NCI-H1417 treated with DMSO at 0.1 percent for 48 hours (cell line): ENCODE measurements at places on chromosomes 7 and 10.

GRCh38 chr7:4265676-4266075, 416.4 kb upstream of the FOXK1 start:
- DNase-seq, result no peak

- DNase-seq, result no peak
Observed at GRCh38 chr7:4226524-4226882, 455.6 kb upstream of the FOXK1 start.

DNA sequence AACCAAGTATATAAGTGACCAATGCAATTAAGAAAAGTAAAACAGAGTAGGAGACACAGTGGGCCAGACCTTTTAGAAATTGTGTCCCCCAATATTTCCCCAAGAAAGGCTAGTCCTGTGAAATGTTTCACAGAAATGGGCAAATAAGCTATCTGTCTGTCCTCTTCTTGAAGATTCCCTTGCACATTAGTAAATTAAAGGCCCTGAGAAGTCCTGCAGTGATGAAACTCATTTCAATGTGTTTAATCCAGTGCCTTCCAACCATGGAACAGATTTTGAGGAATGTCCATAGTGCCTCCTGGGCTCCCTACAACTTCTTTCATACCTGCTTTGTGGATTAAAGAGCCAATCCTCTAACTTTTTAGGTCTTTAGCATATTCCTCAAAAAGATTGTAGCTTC, 11.2 kb upstream of the EEPD1 start:
- no peak for DNase-seq

DNA sequence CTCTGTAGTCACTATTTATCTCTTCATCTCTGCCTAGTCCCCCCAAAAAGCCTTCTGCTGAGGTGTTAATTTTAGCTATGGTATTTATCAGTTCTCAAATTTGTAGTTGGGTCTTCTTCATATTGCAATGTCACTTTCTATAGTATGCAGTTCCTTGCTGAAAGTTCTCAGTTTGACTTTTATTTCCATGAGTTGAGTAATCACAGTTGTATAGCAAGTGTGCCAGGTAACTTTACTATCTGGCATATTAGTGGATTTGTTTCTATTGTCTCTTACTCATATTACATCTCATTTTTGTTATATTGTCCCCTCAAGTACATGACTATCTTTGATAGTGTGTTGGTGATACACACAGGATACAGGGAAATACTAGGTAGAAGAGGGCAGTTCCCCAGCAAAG, 152.8 kb downstream of the CUBN start:
- DNase-seq, result no peak

DNA sequence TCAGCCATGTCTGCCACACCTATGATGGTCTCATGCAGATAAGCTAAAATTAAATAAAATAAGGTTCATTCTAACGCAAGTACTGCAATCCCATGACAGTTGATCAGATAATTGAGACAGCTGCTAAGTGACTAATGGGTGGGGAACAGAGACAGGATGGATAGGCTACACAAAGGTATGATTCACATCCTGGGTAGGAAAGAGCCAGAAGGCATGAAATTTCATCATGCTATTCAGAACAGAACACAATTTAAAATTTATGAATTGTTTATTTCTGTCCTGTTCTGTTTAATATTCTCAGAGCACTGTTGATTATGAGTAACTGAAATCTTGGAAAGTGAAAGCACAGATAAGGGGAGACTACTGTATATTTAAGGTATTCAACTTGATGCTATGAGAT, 381.8 kb upstream of the SORCS1 start:
- no peak for DNase-seq

- DNase-seq, result peak; percentile 58
Observed at GRCh38 chr7:148334959-148335577, 255.5 kb upstream of the C7orf33 start.

DNA sequence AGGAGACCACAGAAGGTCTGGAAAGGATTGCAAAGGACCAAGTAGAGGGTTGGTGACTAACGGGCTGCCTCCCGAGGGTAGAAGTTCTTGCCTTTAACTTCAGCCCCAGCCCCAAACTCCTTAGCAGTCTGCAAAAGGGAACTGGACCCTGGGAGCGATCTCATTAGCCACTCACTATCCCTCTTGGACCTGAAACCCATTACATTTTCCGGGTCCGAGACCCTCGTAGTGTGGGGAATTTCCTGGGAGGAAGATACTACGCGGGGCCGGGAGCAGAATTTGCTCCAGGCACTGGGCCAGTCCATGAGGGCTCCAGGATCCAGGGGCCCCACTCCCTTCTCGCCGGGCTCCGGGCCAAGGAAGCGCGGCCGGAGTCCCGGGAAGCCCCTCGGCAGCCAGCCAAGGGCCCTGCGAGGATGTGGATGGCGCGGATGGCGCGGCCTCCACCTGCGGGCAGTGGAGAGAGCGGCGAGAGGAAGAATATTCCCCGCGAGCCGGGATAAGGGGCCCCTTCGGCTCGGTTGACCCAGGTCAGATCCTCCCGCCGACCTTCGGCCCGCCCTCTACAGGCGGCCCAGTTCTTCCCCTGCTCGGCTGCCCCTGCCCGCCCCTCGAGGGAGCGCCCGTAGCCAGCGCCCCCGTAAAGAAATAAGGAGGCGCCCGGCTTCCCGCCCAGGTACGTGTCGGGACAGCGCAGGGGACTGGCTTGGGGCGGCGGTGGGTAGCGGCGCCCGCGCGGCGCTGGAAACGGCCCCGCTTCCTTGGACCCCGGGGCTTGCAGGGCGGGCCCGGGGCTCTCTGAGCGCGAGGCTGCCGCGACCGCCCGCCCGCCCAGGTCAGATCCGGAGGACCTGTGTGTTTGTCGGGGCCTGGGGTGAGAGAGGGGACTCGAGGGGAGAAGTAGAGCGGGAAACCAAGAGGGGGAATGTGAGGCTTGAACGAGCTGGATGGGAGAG, at the start of gene MYO3A:
TSS of gene MYO3A (plus strand) at position 577 of the 956 bp plus-strand sequence. CDS start 17,882 bp downstream, outside the sequence.
- no peak for DNase-seq

DNA sequence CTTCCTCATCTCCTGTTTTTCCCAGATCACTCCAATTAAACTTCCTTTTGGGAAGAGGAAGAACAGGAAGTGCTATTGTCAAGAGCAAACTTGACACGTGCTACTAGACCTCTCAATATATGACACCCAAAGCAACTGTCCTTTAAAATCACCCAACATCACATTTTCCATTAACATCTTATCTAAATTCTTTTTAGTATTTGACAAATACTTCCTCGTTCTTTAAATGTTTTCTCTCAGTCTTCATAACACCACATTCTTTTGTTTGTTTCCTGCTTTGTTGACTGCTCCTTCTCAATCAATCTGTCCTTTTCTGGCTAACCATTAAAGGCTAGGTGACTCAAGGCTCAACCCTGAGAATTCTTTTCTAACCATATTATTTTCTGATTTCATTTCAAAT, 7.1 kb upstream of the TFPI2 start:
- DNase-seq, result no peak

GRCh38 chr10:67770537-67770936, 67.5 kb downstream of the DNAJC12 start:
- DNase-seq, result no peak

DNA sequence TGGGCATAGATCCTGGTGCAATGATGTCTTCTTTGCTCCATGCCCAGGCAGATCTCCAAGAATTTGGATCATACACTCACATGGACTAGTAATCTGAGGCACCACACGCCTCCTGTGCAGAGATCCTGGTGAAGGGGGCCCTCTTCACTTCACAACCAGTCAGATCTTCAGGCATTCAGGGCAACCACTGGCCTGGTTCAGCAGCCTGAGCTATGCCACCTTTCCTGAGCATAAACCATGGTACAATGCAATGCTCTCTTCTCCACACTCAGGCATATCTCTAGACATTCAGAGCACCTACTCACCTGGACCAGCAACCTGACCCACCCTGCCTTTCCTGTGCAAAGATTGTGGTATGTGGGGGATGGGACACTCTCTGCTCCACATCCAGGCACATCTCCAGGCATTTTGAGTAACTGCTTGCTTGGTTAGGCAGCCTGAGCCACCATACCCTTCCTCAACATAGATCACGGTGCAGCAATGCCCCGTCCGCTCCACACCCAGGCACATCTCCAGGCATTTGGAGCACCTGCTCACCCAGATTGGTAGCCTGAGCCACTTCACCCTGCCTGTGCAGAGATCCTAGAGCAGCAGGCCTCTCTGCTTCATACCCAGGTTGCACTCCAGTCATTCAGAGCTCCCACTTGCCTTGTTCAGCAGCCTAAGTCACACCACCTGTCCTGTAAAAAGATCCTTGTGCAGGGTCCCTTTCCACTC, 532.2 kb upstream of the STEAP1 start:
- no peak for DNase-seq

GRCh38 chr7:2164646-2165045, 68.1 kb downstream of the MAD1L1 start:
- no peak for DNase-seq

GRCh38 chr7:51006483-51007235, 224.0 kb upstream of the GRB10 start:
- DNase-seq, result no peak

GRCh38 chr10:125146791-125147579, 13.4 kb downstream of the CTBP2 start:
- DNase-seq, result no peak

DNA sequence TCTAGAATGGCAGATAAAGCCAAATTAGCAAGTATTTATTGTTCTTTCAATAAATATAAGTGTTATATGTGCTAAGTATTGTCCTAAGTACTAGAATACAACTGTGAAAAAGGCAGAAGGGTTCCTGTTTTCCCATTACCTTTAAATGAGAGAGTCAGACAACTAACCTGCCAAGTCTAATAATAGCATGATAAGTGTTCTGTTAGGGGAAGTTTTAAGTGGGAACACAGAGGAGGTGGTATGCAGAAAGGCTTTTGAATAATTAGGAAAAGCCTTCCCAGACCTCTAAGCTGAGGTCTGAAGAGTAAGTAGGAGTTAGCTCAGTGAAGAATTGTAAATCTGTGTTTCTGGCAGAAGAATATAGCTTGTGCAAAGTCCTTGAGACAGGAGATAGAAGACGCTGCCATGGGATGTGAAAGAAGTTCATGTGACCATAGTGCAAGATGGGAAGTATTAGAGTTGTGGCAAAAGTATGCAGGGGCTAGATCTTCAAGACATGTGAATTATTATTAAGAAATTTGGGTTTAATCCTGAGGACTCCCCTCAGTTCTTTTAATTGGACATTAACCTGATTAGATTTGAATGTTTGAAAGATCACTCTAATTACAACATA, 12.5 kb downstream of the SHOC2 start:
- DNase-seq, result no peak

DNA sequence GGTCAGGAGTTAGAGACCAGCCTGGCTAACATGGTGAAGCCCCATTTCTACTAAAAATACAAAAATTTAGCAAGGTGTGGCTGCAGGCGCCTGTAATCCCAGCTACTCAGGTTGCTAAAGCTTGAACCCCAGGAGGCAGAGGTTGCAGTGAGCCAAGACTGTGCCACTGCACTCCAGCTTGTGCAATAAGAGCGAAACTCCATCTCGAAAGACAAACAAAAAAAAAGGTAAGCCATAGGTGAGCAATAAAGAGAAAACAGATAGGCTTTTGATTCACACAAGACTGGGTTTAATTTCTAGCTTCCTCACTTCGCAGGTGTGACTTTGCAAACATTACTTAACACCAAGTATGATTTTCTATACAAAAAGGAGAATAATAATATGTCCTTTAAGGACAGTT, 72.3 kb upstream of the ACBD5 start:
- DNase-seq, result no peak

DNA sequence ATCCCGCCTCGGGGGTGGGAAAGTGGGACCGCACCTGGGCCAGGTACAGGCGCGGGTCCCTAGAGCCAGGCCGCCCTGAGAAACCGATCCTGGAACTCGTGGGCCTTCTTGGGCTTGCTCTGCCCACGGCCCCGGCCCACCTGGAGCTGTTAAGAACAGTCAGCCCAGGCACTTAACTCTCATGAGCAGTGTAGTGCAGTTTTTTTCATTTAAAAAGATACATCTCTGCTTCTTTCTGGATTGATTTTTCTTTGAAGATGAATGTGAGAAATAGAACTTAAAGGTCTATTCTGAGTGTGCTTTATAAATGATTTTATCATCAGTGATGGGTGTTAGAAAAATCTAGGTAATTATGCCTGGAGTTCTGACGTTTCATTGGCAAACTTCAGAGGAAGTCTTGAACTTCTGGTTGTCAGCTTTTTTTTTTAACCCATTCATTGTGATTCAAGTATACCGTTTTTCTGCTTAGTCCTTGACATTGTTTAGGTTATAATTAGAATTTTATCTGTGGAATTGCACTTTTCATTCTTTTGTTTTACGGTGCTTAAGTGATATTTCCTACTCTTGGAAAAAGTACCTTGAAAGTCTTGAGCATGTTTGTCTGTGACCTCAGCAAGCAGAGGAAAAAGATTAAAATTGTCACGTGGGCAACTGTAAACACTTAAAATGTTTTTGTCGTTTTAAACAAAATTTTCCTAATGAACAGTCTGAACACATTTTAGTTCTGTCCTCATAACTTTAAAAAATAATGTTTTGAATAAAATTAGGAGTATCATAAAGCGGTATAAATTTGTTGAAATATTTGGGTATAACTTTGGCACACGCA, 906 bp downstream of the CDK1 start:
- no peak for DNase-seq

DNA sequence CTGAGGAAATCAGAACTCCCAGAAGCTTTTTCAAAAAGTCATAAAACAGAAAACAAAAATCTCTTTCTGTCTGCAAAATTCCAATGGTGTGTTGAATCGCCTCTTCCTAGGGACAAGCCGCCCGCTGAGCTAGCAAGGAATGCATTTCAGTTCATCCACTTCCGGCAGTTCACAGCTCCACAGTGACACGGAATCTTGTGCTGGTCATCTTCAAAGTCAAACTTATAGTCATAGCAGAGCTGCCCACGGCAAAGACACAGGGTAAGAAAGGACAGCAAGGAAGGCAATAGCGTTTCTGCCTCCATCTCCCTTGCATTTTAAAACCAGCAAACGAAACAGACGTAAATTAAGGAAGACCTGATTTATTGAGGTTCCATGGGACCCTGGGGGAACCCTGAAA, 111.2 kb downstream of the GALNT11 start:
- DNase-seq, result no peak

DNA sequence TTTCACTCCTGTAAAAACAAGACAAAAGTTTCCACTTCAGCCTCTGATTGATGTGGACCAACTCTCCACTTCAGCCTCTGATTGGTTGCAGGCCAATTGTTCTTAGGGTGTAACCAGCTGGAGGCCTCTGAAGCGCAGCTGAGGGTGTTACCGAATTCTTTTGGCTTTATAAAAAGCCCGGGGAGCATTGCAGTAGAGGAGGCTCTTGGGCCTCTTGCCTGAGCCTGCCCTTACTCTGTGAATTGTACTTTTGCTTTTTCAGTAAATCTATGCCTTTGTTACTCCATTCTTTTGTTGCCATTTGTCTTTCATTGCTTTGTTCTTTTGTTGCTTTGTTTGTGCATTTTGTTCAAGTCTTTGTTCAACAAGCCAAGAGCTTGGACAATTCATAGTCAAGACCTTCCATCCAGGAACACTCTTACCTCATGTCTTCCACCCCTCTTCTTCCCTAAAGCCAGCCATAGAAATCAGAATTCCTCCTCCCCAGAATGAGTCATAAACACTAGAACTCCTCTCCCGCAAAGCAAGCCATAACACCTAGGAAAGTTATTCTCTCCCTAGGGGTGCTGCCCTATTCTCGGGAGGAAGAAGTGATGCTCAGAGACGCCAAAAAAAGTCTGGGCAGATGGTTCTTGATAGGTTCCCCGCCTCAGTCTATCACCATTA, 53.5 kb upstream of the ARMC3 start:
- no peak for DNase-seq
